ENCODE measurements at places on chromosomes 6 and 20.
A peak's percentile ranks its signal among the peaks of the same experiment; 100 is the strongest.

- no peak for DNase-seq
Measured at GRCh38 chr6:501891-502601, 110.5 kb downstream of the IRF4 start.

DNA sequence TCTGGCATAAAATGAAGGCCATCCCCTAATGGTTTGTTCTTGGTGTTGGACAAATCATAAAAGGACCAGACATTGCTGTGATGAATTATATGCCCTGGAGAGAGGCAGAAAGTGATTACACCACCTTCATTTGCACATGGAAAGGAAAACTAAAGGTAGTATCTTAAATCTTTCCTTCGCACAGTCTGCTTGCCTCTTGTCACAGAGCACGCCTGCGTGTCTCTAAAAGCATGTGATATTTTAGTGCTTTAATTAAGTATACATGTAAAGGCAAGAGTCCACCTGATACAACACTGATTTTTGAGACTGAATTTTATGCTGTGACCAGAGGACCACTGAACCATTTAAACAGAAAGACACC, 28.8 kb upstream of the PLAGL1 start:
- DNase-seq: no peak

- no peak for DNase-seq
Measured at GRCh38 chr20:4813076-4813862, 91.6 kb downstream of the PRND start.

- no peak for DNase-seq
Measured at GRCh38 chr6:18493925-18494324, 106.8 kb downstream of the RNF144B start.

- no peak for DNase-seq
Measured at GRCh38 chr6:7195339-7196018, 87.7 kb downstream of the RREB1 start.

DNA sequence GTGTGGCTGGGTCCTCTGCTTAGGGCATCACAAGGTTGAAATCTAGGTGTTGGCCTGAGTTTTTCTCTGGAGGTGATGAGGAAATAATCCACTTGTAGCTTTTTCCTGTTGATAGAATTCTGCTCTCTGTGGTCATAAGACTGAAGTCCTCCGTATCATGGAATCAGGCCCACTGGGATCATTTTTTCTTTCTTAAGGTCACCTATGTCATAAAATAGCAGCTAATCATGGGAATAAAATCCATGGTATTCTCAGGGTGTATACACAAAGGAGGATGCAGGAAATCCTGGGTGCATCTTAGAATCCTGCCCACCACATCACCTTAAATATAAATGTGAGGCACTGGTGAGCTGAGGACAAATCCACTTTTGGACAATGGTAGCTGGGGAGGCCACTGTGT, 72.7 kb downstream of the PRDM1 start:
- no peak for DNase-seq

GRCh38 chr6:90151576-90152422, 144.8 kb downstream of the BACH2 start:
- DNase-seq: no peak

- DNase-seq: no peak
Measured at GRCh38 chr6:97841763-97842162, 558.7 kb upstream of the MMS22L start.

GRCh38 chr20:44187054-44187771, at the start of gene JPH2:
JPH2 (minus strand) TSS chr20:44187188; CDS start chr20:44186705, 483 bp downstream.
- no peak for DNase-seq

DNA sequence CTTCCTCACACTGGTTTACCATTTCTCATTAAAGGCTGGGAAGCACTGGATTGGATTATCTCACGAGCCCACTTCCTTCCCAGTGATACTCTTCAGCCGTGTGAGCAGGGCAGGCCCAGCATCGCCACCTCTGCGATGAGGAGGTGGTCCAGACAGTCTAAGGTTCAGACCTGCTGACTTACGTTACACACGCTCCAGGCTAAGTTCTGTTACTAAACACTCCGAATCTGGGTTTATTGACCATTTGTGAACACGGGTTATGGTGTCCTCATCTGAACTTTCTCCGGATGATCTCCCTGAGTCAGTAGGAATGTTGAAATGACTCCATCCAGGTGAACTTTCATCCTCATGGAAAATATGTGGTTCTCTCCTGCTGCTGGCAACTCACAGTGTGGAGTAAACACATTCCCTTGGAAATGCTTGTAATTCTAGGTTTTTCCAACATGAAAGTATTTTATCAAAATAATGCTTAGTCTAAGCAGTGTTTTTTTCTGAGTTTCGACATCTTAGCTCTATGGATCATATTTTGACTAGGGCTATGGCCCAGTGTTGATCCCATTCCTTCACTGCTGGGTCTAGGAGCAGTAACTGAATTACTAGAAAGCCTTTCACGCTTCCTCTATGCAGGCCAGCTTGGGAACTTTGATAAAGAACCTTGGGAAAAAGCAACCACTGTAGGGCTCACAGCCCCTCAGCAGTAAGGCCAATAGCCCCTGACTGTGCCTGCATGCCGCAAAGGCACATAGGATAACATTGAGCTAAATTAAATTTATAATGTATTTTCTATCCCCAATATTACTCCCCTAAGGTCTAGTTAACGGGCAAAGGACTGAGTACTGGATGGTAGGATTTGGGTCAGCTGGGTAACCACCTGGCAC, 37.7 kb upstream of the PXDC1 start:
- DNase-seq: no peak

- DNase-seq: no peak
Measured at GRCh38 chr20:8662433-8662954, 406.4 kb upstream of the PLCB4 start.

GRCh38 chr6:33817489-33817888, 13.7 kb upstream of the MLN start:
- DNase-seq: no peak

- no peak for DNase-seq
Measured at GRCh38 chr6:17289630-17290061, 8.5 kb downstream of the RBM24 start.

DNA sequence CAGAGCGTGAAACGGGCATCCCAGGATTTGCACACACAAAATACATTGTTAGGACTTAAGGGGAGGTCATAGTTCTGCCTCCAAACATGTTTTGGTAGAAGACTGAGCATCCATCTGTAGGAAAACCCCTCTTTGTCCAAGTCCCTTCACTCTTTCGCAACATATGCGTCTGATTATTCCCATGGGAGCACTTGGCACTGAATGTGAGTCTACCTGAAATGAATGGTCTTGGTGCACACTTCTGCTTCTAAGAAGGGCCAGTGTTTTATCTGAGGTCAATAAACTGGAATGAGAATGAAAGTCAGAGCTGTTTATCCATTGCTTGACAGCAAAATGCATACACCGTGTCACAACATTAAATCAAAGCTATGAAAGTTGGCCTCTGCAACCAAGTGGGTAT, 33.0 kb downstream of the GJA10 start:
- no peak for DNase-seq

DNA sequence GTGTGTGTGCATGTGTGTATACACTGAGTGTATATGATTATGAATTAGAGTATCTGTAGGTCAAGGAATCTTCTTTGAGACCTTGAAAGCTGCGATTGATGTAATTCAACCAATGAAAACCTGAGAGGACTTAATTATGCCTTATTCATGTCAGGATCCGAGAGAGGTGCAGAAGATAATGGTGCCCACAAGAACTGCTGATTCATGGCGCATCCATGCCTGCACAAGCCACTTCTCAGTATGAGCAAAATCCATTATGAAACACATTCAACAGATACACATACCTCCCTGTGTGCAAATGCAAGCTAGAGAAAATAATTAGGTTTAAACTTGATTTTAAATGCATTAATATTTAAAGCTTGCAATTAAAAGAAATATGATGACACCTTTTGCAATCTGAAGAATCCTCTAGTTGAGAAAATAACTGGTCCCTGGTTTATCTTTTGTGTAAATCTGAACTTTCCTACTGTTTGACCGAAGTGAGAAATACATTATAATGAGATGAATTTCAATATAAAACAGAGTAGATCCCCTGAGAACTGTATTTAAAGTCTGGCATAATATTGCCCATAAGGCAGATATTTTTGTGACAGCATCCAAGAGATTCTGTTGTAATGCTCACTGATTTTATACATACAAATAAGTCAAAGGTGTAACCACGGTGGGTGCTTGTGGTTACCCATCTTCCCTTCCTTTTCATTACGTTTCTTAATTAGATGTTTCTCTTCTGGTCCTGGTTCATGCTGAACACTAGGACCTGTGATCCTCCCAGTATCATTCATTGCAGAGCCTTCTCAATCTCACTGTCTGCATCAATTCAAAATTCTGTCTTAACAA, 45.6 kb downstream of the LY86 start:
- no peak for DNase-seq

- DNase-seq: no peak
Measured at GRCh38 chr20:50895111-50895830, 36.0 kb downstream of the ADNP start.

DNA sequence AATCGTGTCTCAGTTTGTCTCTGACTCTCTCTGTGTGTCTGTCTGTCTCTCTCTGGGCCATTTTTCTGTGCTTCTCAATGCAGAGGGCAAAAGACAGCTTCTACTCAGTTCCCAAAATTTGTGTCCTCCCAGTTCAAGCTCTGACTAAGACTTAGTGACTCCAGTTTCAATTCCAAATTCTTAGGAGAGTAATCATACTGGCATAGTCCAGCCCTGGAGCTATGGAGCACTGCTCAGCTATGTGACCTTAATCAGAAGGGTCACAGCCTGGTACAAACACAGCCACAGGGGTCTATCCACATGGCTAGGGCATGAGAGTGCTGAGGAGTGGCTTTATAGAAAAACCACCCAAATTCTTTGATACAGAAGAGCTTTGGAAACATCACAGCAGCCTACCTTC, 91.9 kb downstream of the FOXF2 start:
- DNase-seq: no peak

GRCh38 chr6:158011478-158011920, 29.8 kb downstream of the SYNJ2 start:
- no peak for DNase-seq

DNA sequence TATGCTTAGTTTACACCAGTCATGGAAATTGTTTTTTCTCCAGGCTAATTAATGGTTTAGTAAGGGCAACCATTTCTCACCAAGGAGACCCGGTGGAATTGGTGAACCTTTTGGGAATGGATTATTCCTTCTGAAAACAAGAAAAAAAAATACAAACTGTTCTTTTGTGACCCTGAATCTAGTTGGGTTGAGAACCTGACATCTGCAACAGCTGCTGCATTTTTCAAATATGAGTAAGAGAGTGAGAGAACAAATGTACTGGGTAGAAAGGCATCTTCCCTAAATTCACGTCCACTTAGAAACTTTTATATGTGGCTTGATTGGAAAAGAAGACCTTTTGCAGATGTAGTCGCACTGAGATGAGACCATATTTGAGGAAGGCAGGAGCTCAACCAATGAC, 553.4 kb upstream of the EPHA7 start:
- no peak for DNase-seq

DNA sequence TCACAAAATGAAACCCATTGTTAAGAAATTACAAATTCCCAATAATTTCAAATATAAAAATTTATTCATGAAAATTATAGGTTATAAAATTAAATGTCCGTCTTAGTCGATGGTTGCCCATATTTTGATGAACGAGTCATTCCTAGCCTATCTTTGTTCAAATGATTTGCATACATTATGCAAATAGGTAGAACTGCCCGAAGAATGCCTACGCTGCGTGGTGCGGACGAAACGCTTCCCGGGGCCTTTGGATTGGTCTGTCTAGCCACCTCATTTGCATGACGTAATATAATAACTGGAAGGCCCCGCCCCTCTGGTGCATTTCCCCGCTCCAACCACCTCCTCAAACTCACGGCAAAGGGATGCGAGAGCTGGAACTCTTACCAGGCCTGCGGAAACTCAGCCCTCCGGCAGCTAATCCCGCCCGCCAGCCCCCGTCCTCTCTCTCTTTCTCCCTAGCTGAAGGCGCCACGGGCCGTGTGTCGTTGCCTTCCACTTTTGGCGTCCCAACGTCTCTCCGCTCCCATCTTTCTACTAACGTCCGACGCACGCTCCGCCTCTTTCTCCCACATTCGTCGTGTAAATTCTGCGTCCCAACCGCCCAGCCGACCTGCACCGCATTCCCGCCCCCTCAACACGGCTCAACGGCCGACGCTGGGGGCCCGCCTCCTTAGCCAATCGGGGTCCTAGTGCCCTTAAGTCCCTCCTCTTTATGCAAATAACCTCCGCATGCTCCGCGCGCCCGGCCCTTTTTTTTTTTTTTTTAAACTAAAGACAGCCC, 520 bp upstream of the PRRC2A start:
- DNase-seq: peak; percentile 96

- no peak for DNase-seq
Measured at GRCh38 chr6:55182016-55182650, 7.8 kb downstream of the HCRTR2 start.

DNA sequence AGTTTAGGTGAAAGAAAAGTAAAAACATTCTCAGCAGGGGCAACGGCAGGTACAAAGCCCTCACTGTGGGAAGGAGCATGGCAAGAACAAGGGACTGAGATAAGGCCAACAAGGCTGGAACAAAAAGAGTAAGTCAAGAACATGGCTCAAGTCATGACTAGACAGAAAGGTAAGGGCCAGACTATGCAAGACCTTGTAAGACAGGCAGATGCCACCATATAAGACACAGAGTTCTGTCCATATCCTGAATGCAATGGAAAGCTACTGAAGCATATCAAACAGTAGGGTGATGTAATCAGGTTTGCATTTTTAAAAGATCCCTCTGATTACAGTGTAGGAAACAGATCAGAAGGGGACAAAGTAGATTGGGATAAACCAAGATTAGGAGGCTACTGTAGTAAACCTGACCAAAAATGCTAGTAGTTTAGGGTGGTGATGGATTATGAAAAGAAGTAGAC, 5.5 kb downstream of the REV3L start:
- DNase-seq: no peak

DNA sequence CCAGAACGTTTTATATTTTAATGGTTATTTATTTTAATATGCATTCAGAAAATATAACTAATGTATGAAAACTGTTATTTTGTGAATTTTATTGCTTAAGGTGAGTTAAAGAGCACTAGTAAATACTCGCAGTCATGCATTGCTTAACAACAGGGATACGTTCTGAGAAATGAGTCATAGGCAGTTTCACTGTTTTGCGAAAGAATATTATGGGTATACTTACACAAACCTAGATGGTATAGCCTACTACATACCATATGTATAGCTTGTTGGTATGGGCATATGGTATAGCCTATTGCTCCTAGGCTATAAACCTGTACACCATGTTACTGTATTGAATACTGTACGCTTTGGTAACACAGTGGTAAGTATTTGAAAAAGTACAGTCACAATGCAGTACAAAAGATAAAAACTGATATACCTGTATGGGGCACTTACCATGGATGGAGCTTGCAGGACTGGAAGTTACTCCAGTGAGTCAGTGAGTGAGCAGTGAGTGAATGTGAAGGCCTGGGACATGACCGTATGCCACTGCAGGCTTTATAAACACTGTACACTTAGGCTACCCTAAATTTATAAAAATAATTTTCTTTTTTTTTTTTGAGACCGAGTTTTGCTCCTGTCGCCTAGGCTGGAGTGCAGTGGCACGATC, 38.5 kb downstream of the ARFGEF2 start:
- DNase-seq: no peak

All from hematopoietic multipotent progenitor cell treated with erythropoietin and hydrocortisone succinate and interleukin-3 and kit ligand, for 17 days (in vitro differentiated cells).